Stimulated activated CD8-positive, alpha-beta memory T cell treated with anti-CD3 and anti-CD28 coated beads, Interleukin-4, amount 100 ng/mL, for 1 hour (primary cell): ENCODE measurements at places on chromosomes 7 and 10.

DNA sequence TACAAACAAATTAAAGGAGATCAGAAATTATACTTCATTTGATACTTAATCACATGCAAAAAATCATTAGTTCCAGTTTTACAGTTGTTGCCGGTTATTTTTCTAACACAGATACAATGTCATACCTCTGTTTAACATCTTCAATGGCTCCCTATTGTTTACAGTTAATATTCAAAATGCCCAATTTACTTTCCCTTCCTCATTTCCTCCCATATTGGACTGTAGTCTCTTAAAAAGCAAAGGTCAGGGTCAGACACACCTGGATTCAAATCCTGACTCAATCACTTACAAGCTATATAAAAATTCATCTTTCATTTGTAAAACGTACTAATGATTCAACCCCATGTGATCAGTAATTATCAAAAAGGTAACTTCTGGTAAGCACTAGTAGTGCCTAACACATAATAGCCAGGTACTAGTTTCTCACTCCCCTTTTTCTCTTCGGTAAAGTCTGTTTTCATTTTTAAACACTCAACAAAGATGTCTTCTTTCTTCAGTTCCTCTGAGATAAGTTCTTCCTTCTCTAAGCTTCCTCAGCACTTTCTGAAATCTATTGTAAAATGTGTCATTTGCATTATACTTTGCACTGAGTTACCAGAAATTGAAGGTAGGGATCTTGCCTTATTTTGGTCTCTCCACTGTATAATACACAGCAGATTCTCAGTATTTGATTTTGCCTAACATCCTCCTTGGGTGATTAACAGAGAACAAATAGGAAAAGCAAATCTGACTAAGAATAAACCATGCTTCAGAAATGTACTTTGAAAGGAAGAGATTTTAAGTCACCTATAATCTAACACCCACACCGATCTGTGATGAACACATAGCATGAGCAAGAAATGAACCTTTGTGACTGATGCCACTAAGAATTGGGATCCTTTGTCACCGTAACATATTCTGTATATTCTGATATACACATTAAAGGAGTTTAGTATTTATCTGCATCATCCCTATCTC is 16.1 kb downstream of the KMT2C start:
- no peak for DNase-seq

DNA sequence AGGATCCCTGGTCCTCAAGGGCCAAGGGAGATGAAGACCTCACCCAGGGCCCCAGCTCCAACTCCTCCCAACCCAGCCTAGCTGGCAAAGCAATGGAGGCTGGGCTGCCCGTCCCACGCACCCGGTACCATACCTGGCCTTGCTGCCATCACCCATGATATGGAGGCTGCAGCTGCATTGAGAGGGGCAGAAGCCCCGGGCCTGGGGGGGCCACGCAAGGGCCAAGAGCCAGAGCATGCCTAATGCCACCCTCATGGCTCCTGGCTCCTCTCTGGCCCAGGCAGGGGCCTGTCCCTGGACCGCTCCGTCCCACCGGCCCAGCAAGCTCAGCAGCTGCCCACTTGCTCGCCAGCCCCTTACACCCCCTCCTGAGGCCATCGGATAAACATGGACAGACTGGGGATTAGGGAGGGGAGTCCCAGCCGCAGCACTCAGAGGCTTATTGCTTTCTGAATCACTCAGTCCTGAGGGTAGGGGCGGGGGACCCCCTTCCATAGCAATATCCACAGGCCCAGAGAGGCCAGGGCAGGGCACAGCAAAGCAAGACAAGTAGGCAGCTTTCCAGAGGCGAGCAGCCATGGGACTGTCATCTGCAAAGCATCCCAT is at the start of gene LRIT1:
TSS of gene LRIT1 (minus strand) at position 362 of the 606 bp plus-strand sequence. CDS start at position 255, 107 bp downstream.
- DNase-seq, result no peak

DNA sequence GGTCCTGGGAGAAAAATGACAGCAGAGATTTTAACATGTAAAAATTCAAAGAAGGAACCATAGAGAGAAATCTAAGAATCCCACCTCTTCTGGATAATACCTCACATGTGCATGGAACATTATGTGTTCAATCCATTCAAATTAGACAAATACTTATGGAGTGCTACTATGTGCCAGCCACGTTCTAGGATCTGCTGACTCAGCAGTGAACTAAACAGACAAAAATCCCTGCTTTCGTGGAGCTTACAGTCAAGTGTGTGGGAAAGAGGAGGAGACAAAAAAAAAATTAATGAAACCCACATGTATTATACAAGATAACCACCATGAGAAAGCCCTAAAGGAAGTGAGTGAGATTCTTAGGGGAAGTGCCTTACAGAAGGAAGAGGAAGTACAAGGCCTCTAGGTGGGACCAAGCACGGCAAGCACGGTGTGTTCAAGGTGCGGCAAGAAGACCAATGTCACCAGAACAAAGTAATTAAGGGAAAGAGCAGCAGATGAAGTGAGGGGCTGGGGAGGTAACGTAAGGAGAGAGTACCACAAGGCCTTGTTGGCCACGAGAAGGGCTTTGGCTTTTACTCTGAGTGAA is 71.0 kb downstream of the SLC25A13 start:
- DNase-seq, result no peak

GRCh38 chr10:124587811-124588211 is 126.2 kb downstream of the LHPP start:
- no peak for DNase-seq

DNA sequence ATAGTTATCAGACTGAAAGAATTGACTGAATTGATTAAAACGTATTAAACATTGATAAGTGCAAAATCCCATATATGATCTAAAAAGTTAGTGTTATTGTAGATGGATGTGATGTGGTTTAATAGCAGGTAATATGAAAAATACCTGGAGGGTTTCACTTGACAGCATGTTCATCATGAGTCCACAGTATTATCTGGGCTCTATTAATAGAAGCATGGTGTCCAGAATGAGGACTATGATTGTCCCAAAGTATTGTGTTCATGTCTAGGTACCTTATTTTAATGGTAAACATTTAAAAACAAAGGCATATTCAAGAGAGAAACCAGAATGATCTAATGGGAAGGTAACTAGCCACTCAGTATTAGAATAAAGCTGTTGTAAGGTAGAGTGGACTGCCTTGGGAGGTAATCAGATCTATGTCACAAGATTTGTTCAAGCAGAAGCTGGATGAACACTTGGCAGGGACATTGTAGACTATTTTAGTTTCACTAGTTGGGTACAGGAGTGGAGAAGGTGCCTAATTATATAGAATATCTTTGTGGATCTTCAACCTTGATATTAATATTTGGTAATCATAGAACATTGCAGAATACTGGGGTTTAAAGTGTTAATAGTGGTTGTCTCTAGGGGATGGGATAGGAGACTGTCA is 43.5 kb downstream of the MCU start:
- no peak for DNase-seq

- no peak for DNase-seq
These were observed 31.6 kb downstream of the NCAPG2 start for GRCh38 chr7:158672975-158673374.

GRCh38 chr10:71546220-71546619 is 149.5 kb downstream of the CDH23 start:
- DNase-seq, result no peak

DNA sequence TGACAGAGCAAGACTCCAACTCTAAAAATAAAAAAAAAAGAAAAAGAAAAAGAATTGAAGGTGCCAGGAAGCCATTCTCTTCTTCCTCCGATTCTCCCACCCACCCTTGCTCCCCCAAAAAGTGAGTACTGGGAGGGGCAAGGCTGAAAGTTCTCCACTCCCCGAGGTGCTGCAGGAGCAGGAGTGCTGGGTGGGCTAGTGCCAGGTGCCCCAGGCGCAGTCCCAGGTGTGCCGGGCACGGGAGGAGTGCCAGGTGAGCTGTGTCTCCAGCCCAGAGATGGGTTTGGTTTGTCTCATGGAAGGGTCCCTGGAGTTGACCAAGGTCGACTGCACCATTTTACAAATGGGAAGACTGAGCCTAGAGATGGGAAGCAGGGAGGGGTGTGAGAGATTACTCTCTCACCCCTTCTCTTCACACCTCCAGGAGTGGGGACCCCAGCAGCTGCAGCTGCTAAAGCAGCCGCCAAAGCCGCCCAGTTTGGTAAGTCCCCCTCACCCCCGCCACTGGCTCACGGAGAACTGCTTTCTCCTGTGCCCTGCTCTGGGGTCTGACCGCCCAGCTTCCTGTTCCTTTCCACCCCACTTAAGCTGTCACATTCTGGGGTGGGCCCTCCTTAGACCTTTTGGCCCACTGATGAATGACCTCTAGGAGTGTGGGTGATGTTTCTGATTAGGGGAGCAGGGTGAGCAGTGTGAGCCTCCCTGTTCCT is 26.2 kb upstream of the LIMK1 start:
- DNase-seq, result no peak

GRCh38 chr10:74047304-74047703 is 49.4 kb downstream of the VCL start:
- DNase-seq, result no peak

- no peak for DNase-seq
These were observed 41.5 kb upstream of the SLC39A12 start for GRCh38 chr10:17910125-17910789.

- DNase-seq, result no peak
These were observed 458.5 kb downstream of the GPAM start for GRCh38 chr10:111725050-111725449.

- DNase-seq, result no peak
These were observed 150.3 kb downstream of the AUTS2 start for GRCh38 chr7:69748530-69748929.

- DNase-seq, result no peak
These were observed 525.0 kb upstream of the SEMA3D start for GRCh38 chr7:85711894-85712293.

DNA sequence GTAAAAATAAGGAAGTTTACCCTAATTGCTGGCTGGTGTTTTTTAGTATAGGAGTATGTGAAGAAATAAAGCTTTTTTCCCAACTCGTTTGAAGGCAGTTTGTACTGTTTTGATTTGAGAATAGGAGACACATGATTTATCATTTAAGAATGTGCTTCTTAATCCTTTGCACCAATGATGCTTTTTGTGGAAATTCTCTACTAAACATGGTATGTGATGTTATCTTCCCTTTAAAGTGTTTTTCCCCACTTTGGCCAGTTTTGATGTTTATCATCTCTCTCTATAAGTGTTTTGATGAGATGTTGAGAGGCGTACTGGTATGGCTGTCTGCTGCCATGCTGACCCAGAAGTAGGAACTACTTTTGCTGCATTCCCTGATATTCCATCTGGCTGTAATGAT is 85.1 kb downstream of the SUGCT start:
- no peak for DNase-seq

DNA sequence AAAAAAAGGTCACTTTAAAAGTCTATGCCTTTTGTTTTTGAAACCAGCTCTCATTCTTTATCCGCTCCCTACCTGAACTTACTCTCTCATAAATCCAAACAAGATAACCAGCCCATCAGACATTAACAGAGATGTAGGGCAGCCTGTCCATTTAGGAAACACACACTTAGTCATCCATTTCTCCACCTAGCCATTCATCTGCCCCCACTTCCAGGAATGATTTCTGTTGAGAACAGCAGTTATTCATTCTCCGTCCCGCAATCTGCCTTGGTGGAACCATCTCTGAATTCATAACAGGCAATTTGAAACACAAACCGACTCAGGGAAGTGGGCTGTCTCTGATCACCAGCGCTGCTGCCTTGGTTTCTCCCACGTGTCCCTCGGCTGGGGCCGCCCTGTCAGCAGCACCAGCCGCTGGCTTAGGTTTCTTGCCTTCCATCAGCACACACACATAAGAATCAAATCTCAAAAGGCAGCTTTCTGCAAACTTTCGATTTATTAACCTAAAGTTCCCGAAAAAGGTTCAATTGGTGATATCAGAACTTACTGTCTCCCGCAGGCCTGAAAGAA is 528.2 kb upstream of the NRP1 start:
- DNase-seq, result no peak
